ENCODE measurements at places on chromosomes 13 and 19. TPM values are rescaled to one million over a fixed set of nuclear protein-coding genes. Genes with fewer than 3 reads are reported as not detected.

GRCh38 chr13:24557081-24557480, 44.5 kb upstream of the PARP4 start:
- no peak for DNase-seq

DNA sequence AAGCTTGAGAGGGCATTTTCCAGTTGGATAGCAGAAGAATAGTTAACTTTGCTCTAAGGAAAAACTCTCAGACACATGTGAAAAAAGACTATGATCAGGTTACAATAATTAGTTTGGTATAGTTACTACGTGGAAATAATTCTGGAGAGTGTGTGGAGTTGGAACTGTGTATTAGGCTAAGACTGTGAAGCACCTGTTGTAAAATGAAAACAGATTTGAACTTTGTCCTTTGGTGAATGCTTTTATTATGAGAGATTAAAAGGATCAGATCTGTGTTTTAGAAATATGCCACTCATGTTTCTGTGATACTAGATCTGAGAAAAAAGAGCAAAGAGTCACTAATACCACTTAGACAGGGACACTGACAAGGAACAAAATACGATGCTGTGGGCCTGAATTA, 807.5 kb upstream of the ATXN8OS start:
- DNase-seq, result no peak

- DNase-seq, result peak; percentile 38
These were observed 11.2 kb downstream of the UNC13A start for GRCh38 chr19:17677002-17677401.

DNA sequence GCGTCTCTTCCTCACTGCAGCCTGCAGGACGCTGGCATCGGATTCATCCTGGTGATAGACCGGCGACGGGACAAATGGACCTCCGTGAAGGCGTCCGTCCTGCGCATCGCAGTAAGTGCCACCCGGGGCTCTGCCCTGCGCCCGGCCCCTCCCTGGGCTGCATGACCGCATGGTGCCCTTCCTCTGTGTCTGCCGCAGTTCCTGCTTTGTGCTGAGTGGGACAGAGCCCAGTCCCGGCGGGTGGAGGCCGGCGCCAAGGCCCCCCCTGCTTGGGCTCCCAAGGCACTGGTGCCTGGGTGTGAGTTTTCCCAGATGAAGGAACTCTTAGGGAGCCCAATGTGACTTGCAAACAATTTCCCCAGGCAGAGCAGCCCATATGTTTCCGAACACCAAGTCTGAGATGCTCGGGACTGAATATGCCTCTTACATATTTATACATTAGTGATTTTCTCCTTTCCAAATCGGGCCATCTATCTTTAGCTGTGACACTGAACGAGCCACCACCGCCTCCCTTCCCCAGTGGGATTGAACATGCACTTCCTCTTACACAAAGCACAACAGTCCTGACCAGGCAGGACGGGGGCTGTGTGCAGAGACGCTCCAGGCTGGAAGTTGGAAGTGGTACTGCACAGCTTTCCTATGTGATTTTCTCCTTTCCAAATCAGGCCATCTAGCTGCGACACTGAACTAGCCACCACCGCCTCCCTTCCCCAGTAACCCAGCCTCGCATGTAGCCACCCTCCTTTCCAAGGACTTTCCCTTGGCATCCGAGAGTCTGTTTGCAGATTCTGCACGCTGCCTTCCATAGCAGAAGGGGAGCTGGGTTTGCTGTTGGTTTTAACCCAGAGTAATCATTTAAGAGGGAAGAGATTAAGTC, 60.1 kb upstream of the F7 start:
- no peak for DNase-seq

NKG7 gene
- total RNA-seq, result 410 TPM

DNA sequence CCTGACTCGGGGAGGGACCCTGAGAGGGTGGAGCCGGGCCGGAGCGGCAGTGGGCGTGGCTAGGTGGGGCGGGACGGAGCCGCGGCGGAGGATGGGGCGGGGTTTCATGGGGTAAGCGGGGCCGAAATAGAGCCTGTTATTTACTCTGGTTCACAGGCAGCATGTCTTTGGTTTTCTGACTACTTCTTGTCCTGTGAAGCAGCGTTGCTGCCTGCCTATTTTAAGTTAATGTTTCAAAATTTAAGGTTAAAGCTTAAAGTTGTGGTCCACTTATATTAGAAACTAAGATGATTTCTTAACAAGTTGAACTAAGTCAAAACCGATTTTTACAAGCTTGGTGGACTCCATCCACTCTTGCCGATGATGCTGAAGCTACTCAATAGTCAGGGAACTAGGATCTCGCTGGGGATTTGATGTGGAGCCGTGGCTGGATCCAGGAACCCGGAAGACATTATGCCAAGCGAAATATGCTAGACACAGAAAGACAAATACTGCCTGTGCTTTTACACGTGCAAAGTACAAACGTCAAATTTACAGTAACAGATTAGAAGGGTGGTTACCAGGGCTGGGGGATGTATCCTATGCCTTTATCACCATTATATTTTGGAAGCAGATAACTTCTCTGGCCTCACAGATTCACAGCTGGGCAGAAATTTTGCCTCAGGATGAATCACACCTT, 433 bp upstream of the ZNF616 start:
- DNase-seq, result no peak

GRCh38 chr19:11944656-11945055, 19.7 kb downstream of the ZNF700 start:
- no peak for DNase-seq

GRCh38 chr19:10762656-10763055, 44.8 kb downstream of the DNM2 start:
- peak; percentile 68 for DNase-seq

MCEMP1 gene
- not detected for total RNA-seq

KLK7 gene
- total RNA-seq, result not detected

GRCh38 chr13:76116751-76117360, 480.7 kb downstream of the LMO7 start:
- no peak for DNase-seq

GRCh38 chr19:7142771-7143170, 73.3 kb downstream of the ZNF557 start:
- no peak for DNase-seq

GRCh38 chr19:38023671-38024541, 116.9 kb downstream of the SIPA1L3 start:
- DNase-seq, result no peak

GRCh38 chr19:53907690-53908089, 1.4 kb upstream of the CACNG7 start:
- no peak for DNase-seq

Measured in activated CD8-positive, alpha-beta T cell treated with anti-CD3 and anti-CD28 coated beads, Interleukin-2, amount 10 ng/mL, durations not matched to agents 7 days and 5 days (primary cell).